ENCODE measurements at places on chromosomes 13 and 19.

DNA sequence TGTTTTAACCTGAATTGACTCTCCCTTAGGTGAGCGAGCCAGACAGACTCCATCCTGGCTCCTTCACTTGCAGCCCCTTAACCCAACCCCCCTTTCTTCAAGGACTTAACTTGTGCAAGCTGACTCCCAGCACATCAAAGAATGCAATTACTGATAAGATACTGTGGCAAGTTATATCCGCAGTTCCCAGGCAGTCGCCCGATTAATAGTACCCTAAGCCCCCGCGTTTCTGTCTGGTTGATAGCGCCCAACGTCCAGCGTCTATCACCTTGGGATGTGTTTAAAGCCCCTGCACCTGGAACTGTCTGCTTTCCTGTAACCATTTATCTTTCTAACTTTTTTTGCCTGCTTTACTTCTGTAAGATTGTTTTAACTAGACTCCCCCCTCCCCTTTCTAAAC, 6.2 kb downstream of the HSD17B14 start:
- no peak for DNase-seq

- no peak for DNase-seq
Measured at GRCh38 chr19:33740811-33741396, 55.8 kb upstream of the KCTD15 start.

DNA sequence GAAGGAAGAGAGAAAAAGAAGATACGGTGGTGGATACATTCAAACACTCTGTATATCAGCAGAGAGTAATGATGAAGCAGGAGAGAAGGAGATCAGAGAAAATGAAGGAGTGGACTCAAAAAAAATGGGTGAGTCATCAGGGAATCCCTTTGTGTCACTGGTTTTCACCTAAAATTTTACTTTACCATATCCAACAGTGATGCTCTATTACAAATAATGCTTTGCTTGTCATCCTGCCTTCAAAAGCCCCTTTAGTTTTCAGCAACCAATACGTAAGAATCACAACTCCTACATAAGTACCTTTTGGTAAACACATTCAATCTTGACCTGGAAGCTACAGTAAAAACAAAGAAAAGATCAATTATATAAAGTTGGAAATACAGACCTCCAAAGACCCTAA, 88.8 kb downstream of the ENOX1 start:
- no peak for DNase-seq

GRCh38 chr19:50202386-50202785, 1.0 kb upstream of the MYH14 start:
- no peak for DNase-seq

DNA sequence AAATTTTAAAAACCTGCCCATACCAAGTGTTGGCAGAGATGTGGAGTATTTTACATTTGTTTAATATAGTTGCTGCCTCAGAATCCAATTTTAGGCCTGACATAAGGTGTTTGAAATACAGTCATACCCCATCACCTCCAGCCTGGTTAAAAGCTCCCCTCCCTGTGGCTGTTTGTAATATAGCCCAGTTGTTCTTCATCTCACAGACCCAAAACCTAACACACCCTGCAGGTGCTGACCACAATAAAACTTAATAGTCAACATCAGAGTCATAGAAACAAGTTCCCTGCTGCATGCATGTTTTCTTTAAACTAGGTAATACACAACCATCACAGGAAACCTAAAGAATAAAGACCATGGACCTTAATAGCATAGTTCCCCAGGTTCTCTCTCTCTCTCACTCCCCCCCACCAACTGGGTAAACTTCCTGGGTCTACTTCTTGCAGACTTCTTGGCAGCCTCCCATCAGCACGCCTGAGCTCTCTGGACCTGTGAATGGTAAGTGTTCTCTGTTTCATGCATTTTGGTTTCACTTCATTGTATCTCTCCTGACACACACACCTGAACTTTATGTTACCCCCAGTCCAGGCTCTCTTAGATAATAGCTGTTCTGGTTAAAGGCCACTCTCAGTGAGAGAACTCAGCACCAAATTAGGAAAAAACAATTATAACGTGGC, 1369.9 kb downstream of the EFNB2 start:
- no peak for DNase-seq

GRCh38 chr13:83272652-83273240, 609.5 kb downstream of the SLITRK1 start:
- no peak for DNase-seq
